ENCODE measurements at places on chromosomes 16 and 17.

GRCh38 chr17:56880133-56880532 lies 33.7 kb downstream of the TRIM25 start:
- no peak for DNase-seq

DNA sequence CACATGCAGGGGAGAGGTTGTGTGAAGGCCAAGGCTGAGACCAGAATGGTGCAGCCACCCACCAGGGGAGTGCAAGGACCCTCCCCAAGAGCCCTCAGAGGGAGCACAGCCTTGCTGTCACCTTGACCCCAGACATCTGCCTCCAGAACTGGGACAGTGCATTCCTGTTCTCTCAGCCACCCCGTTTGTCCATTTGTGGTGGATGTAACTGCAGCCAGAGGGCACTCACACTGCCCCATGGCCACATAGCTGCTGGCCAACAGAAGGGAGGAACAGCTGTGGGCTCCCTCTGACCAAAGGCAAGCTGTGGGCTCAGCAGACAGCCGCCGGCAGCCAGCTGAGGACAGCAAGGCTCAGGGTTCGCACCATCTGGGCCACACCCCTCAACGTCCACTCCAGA lies 49.8 kb upstream of the KLHDC4 start:
- no peak for DNase-seq

- DNase-seq: no peak
These were observed 68.7 kb downstream of the WSCD1 start for GRCh38 chr17:6138761-6139446.

- DNase-seq: no peak
These were observed 219.9 kb downstream of the ENGASE start for GRCh38 chr17:79294459-79295071.

- DNase-seq: no peak
These were observed 13.8 kb downstream of the ITGB3 start for GRCh38 chr17:47267354-47267828.

GRCh38 chr17:30894236-30894635 lies 11.8 kb downstream of the TEFM start:
- DNase-seq: no peak

GRCh38 chr16:7405166-7405565 lies 72.5 kb downstream of the RBFOX1 start:
- no peak for DNase-seq

- DNase-seq: no peak
These were observed 794 bp downstream of the SMG6 start for GRCh38 chr17:2302778-2303203.

- no peak for DNase-seq
These were observed 2.0 kb downstream of the GH1 start for GRCh38 chr17:63916566-63917185.

- no peak for DNase-seq
These were observed 75.3 kb upstream of the TBC1D3K start for GRCh38 chr17:37848690-37849616.

GRCh38 chr17:20266806-20267458 lies 200.4 kb downstream of the LGALS9B start:
- no peak for DNase-seq
